Kidney glomerular epithelial cell (primary cell): ENCODE measurements at places on chromosomes 16 and 17.

GRCh38 chr16:56950881-56951771 lies 10.6 kb upstream of the CETP start:
- DNase-seq = peak; percentile 6

GRCh38 chr17:62112229-62112628 lies 47.2 kb upstream of the MED13 start:
- DNase-seq = no peak

- no peak for DNase-seq
Measured at GRCh38 chr17:8468980-8469379, 33.3 kb downstream of the NDEL1 start.

DNA sequence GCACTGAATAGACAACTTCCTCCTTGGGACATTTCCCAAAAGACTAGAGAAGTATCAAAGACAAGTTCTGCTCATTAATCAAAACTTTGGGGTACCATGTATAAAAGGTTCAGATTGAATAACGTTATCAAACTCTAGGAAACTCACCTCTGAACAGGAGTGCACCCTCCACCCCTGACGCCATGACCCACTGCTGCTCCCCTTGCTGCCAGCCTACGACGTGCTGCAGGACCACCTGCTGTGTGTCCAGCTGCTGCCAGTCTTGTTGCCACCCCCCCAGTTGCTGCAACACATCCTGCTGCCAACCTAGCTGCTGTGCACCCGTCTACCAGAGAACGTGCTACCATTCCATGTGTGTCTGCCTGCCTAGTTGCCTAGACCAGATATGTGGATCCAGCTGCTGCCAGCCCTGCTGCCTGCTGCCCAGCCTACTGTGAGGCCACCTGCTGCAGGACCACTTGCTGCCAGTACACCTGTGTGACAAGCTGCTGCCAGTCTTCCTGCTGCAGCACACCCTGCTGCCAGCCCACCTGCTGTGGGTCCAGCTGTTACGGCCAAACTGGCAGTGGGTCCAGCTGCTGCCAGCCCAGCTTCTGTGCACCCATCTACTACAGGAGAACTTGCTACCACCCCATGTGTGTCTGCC lies 13.8 kb upstream of the KRTAP9-2 start:
- no peak for DNase-seq

DNA sequence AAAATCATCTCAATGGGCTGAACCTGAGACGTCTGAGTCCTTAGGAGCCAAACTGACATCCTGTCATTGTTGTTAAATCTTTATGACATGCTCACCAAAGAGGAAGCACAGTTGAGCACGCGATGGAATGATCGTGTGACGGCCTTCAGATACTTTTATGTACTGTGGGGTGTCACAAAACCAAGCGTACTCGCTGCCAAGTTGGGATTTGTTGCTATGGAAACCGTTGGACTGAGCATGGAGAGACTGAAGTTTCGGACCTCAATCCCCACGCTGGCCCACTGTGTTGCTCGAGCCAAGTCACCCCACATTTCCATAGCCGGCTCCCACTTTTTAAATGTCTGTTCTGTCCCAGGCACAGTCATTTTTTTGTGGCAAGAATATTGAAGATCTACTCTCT lies 222.8 kb upstream of the SDK2 start:
- DNase-seq = no peak

DNA sequence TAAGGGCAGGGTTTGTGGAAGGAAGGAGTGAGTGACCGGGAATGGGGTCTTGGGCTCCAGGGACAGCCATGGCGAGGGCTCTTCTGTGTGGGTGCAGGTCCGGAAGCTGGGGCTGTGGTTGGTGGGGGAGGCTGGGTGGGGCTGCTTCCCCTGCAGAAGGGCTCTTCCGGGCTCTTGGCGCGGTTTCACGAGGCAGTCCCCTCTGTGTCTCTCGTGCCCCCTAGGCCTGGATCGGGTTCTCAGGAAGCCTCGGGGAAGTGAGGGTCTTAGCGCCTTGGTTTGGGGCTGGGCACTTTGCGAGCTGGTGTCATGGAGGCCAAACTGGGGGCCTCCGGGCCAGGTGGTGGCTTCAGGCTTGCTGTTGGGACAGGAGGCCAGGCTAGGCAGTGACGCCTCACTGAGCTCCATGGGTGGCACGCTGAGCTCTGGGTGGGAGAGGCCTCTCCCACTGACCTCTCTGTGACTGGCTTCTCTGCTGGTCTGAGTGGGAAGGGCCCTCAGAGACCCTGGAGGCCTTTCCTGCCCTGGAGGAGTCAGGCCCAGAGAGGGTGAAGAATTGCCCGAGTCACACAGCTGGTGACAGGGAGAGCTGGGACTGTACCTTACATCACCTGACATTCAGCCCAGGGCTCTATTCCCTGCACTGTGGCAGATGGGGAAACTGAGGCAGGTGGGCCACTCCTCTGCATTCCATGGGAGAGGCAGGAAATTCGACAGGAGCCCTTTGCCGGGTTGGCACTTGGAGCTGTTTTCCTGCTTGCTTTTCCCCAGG lies 8.2 kb downstream of the ADCY7 start:
- DNase-seq = no peak

DNA sequence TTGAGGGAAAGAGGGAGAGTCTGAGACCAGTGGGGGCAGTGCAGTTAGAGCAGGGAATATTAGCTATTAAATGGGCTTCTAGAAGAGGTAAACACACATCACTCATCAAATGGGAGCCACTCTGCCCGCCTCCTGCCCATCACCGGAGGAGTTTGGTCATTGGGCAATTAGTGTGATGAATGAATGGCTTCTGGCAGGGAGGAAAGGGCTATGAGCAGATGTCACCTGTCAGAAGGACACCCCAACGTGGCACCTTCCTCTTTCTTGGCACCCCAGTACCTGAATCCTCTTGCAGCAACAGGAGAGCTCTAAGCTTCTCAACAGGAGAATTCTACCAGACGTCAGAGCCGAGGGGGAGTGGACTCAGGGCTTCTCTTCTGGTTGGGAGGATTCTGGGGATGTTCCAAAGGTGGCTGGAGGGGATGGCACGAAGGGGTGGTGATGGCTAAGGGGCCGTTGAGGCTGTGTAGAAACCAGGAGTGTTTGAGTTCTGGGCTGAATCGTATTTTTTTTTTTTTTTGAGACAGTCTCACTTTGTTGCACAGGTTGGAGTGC lies 11.0 kb downstream of the C1QTNF1 start:
- DNase-seq = no peak

- no peak for DNase-seq
Measured at GRCh38 chr17:62763891-62764600, 44.1 kb downstream of the MARCHF10 start.

DNA sequence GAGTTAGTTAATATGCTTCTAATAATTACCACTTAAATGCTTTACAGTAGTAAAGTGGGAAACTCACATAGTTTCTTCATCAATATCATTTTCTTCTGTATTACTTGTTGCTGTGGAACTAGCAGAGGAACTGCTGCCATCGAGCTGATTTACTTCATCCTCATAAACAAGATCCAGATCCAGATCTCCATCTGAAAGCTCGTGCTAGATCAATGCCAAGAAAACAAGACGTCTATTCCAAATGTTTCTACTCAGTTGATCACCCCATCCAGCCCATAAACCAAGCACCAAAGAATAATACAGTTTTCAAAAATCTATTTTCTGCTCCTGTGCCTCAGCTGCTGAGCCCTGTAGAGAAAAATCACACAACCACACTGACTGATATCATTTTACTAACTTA lies 59.1 kb downstream of the TRIM37 start:
- no peak for DNase-seq

GRCh38 chr17:75124819-75125162 lies 6.8 kb downstream of the NT5C start:
- DNase-seq = no peak

- DNase-seq = no peak
Measured at GRCh38 chr17:75345514-75346167, 56.4 kb upstream of the SLC25A19 start.

DNA sequence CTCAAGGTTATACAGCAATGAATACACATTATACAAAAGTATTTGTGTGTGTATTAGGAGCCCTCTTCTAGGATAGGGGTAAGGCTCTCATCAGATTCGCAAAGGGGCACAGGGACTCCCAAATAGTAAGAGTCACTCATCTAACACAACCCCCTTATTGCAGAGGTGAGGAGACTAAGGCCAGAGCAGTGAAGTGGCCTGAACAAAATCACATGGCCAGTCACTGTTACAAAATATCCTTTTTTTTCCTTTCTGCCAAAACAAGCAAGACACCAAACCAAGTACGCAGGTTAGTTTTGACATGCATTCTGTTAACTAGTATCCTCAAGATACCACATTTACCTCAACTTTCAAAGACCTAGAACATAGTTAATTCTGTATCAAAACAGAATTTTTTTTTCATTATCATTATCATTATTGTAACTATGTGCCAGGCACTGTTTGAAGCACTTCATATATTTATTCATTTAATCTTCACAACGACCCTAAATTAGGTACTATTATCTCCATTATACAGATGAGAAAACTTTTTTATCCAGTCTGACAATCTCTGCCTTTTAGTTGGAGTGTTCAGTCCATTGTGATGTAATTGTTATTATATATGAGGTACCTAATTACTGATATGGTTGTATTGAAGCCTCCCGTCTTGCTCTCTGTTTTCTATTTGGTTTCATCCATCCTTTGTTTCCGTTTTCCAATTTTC lies 25.7 kb downstream of the MMD start:
- DNase-seq = no peak

DNA sequence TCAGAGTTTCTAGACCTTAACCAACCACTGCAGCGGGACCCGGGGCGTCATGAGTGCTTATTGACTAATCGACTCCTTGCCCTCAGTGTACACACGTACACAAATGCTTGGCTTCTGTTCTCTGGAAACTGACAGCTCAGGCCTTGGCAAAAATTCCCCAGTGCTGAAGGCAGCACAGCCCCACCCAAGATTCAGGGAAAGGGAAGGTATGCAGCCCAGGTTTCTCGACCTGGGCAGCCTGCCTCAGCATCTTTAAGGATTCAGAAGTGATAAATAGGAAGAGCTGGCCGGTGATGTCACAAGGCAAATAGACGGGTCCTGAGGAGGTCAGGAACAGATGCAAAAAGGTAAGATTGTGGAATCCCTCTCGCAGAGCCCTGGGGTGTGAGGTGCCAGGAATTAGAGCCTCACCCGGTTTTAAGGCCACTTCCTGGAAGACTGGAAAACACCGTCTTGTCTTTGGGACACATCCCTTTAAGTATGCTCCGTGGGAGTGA lies 9.0 kb upstream of the CDH3 start:
- no peak for DNase-seq

- no peak for DNase-seq
Measured at GRCh38 chr17:14444915-14445314, 144.0 kb downstream of the HS3ST3B1 start.

- DNase-seq = no peak
Measured at GRCh38 chr17:72412650-72413076, 291.8 kb downstream of the SOX9 start.

DNA sequence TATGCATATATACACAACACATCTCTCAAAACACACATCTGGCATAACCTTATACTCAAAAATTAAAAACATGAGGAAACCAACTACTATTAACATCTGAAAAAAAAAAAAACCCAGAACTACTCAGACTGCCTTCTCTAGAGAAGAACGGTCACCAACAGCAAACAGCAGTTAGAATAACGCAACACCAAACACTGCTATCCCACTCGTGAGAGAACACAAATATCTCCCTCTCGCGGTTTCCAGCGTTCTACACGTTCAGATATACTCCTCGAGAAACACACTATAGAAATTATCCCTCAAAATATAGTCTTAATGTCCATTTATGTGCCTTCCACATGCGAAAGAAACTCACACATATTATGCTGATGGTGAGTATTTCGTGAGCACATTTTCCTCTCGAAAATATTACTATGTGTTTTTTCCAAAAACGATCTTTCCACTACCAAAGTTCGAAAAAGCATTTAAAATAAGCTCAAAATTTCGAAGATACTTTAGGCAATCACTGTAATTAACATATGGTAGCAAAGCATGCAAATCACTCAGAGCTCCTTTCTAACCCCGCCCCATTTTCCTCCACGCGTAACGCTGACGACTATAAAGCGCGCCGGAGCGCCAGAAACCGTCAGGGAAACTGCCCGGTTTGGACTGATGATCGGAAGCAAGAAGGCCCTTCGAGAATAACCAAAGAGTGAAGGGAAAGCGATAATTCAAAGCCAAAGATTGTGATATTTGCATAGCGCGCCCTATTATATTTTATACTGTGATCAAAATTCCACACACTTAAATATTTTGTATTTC lies 60.1 kb downstream of the TEX14 start:
- peak; percentile 99 for DNase-seq

- DNase-seq = no peak
Measured at GRCh38 chr16:85229869-85230462, 117.7 kb upstream of the CIBAR2 start.

GRCh38 chr16:12819126-12820117 lies 15.7 kb upstream of the CPPED1 start:
- peak; percentile 23 for DNase-seq

GRCh38 chr16:10737068-10737625 lies 6.5 kb upstream of the NUBP1 start:
- peak; percentile 42 for DNase-seq

DNA sequence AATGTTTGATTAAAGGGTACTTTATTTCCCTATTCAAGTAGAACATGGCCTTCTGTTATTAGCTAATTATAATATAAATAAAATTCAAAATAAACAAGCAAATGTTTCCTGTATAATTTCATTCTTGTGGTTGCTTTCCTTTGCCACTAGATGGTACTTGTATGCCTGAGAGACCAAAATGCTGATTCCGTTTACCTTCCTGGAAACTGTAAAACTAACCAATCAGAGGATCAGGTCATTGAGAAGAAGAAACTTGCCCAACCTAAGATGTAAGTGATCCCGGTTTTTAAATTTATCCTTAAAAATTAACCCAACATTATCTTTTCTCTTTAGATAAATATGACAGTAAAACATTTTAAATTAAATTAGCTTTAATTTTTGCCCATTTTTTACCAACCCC lies 8.1 kb upstream of the ABCA5 start:
- peak; percentile 18 for DNase-seq

DNA sequence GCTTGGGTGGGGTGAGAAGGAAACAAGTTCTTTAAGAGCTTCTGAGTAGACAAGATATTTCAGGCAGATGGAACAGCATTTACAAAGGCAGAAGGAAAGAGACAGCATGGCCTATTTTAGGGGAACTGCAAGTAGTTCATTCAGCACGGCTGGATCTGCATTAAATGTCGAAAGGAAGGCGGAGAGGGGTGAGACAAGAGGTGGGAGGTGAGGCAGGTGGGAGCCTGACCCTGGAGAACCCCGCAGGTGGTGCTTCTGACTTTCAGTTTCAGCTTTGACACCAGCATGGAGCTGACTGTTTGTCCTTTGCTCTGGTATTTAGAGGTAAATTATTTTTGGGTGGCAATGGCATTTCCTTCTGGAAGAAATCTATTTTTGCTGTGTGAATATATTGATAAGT lies 194.8 kb downstream of the HS3ST4 start:
- no peak for DNase-seq
